Psoas muscle (tissue), 8 donors: ENCODE measurements at places on chromosomes 6 and 20. TPM values are rescaled to one million over a fixed set of nuclear protein-coding genes. Genes with fewer than 3 reads are reported as not detected.
A peak's percentile ranks its signal among the peaks of the same experiment; 100 is the strongest.

DNA sequence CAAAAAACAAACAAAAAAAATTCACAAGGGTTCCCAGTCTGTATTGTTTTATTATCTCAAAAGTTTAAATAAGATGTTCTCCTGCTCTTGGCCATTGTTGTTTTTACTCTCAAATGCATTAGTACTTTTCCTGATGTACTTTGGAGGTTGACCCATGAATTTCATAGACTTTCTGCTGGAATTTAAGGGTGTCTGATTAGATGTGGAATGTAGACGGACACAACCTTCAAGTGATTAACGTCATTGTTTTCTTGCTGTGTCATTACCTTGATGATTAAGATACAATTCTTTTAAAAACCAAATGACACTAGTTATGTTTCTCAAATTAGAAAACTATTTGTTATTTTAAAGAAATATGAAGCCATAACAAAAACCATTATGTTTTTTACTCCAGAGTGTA is 421.4 kb upstream of the RUNX2 start:
- H3K4me3 ChIP-seq, result no peak overlapping the region
- no peak overlapping the region for H3K27ac ChIP-seq
- H3K36me3 ChIP-seq, result no peaks in the 10 kb centered on the region
- no peak for DNase-seq
- H3K27me3 ChIP-seq, result no peaks in the 10 kb centered on the region
- H3K4me1 ChIP-seq, result no peaks in the 10 kb centered on the region

DNA sequence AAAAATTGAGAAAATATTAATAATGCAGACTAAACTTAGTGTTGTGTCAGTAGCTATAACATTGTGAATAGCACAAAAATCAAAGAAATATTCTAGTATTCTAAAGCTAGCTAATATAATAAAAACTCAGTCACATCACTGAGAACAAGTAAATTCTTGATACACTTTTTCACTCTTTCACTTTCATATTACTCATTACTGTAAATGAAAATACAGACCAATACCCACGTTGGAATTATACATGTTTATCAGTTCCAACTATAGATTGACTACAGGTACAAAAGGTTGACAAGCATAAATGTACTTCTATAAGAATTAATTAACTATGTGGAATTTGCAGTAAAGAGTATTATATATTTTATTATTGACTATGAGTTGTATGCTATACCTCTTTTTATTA is 1043.4 kb upstream of the FLRT3 start:
- DNase-seq, result no peak
- no peak overlapping the region for H3K27ac ChIP-seq
- H3K4me1 ChIP-seq, result no peaks in the 10 kb centered on the region

DNA sequence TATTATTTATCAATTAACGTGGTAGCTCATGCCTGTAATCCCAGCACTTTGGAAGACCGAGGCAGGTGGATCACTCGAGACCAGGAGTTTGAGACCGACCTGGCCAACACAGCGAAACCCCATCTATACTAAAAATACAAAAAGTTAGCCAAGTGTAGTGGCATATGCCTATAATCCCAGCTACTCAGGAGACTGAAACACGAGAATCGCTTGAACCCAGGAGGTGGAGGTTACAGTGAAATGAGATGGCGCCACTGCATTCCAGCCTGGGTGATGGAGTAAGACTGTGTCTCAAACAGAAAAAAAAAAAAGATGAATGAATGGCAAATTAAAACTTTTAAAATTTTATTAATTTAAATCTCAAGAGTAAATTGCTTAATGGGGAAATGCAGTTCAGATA is 299.6 kb downstream of the CLVS2 start:
- H3K4me1 ChIP-seq, result peaks cover 4% of the 10 kb centered on the region
- no peaks in the 10 kb centered on the region for H3K27me3 ChIP-seq
- no peaks in the 10 kb centered on the region for H3K36me3 ChIP-seq

DNA sequence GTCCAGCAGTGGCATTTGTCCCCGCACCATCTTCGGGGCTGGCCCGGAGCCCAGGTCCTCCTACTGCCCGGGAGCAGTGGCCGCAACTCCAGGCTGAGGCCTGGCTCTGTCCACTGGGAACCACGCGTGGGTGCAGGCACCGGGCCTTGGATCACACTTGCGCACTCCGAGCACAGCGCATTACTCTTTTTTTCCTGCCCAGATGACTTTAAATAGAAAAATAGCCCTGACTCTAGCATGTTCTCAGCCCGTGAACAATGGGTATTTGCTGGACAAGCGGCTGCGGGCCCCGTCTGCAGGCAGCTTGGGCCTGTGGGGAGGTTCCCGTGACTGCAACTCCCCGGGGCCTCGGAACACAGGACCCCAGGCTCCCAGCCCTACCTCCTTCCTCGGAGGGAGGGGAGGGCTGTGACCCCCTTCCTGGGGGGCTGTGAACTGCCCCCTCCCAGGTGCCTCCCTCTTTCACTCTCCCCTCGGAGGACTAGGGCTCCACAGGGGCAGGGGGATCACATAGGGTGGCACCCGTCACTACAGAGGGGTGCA is 162.2 kb downstream of the TBXT start:
- DNase-seq, result peak; percentile 59
- no peaks in the 10 kb centered on the region for H3K36me3 ChIP-seq
- H3K4me3 ChIP-seq, result peak overlapping the region; percentile 58
- no peaks in the 10 kb centered on the region for H3K4me1 ChIP-seq
- H3K27ac ChIP-seq, result no peak overlapping the region

Gene MLIP
- polyA plus RNA-seq, result 119 TPM

Gene OR2J3
- not detected for polyA plus RNA-seq
